ENCODE measurements at places on chromosomes 4 and X.

DNA sequence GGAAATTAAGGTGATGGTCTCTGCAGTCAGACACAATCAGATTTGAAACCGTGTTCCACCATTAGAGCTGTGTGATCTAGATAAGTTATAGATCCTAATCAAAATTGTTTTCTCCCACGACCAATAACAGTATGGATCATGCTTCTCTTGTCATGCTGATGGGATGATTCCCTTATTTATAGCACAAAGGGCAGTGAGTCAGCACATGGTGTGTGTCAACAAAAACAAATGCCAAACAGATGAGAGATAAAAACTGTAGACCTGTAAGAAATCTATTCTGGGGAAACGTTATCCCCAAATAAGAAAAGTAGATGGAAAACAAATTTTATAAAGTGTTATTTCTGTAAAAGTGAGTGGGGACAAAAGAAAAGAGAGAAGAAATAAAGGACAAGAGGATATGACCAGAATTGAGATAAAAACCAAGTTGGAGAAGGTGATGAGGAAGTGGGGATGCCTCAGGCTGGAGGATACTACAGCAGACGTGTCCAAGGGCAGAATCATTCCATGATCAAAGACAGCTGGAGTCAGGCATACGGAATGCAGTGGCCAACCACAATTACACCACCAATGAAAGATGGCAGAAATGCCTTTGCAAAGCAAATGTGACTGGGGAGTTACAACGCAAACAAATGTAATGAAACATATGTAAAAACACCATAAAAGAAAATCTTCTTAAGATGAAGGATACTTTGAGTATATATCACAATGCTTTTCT, 377.8 kb upstream of the PRKX start:
- no peak for DNase-seq

DNA sequence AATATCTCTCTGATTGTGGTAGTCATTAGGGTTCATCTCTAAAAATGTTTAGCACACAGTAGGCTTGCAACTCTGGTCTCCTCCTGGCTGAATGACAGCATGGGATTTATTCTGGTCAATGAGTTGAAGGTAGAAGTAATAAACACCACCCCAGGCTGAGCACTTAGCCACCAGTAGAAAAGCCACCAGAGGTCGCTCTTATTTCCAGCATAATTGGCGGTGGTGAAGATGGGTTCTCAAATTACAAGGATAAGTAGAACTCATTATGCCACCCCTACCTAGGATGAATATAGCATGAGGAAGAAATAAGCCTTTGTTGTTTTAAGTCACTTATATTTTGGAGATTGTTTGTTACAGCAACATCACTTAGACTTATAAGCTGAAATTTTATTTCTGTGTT, 302.7 kb downstream of the GPM6A start:
- DNase-seq, result peak; percentile 8

DNA sequence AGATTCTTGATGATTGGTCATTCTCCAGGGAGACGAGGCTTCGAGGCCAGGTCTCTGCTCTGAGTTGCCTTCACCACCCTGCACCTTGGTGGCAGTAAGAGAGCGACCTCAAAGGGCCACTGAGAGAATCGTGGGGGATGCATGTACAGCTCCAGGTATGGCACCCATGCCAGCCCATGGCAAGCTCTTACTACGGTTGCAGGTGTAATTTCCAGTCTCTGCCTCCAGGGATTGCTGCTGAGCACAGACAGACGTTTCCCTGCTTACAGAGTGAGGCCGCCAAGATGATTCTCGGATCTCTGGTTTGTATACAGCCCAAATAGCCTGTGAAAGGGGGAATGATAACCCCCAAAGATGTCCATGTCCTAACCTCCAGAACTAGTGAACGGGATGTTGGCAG, 16.3 kb upstream of the DRD5 start:
- no peak for DNase-seq

GRCh38 chr4:78599931-78600375, 48.4 kb downstream of the ANXA3 start:
- DNase-seq, result no peak

GRCh38 chr4:179894066-179894778, 2349.0 kb upstream of the TENM3 start:
- no peak for DNase-seq

DNA sequence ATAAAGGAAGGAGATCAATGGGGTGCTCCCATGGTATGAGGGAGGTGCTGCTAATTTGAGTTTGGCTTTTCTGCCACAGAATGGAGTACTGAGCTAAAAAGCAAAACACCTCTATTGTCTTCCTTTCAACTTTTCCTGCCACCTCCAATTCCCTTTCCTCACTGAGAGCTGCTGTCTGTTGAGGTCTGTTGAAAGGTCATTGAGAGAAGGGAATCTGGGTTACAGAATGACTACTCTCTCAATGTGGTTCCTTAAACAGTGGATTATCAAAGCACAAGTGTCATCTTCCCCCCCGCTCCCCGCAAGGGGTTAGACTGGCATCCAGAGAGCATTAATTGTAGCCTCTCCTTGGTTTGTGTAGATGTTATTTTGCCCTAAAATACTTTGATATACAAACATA, 10.7 kb downstream of the USP9X start:
- DNase-seq, result no peak

- no peak for DNase-seq
Measured at GRCh38 chr4:124386163-124386562, 326.4 kb downstream of the ANKRD50 start.

DNA sequence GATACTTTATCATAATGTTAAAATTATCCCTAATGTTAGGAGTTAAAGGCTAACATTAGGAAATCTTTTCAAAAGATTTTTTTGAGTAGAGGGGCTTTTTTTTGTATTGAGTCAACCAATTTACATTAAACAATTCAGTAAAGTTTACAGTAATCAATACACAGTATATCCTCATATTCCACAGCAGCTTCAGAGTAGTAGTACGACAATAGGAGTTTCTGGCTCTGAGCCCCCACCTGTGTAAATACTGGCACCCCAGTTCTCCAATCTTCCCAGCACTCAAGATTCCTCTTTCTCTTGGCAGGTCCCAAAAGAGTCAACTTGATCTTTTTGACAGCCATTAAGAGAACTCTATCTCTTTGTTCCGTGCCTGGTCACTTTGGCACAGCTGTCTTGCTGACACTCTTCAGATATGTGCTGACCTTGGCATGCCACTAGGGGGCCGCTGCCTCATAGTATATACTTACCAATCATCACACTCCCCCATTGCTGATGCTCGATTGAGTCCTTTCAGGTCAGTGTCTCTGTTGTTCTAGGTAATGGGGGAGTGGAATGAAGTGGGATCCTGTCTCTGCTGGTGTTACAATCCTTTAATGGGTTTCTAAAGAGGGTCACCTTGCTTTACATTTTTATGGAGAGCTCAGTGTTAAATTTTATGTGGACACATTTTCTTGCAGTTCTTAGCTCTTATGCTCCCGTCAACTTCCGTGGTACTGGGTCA, 19.5 kb upstream of the CCNI start:
- DNase-seq, result peak; percentile 40

All from HuH-7.5 (cell line).